ENCODE measurements at places on chromosomes 2 and 18.

- DNase-seq: no peak
Measured at GRCh38 chr2:15412779-15413178, 148.4 kb downstream of the NBAS start.

DNA sequence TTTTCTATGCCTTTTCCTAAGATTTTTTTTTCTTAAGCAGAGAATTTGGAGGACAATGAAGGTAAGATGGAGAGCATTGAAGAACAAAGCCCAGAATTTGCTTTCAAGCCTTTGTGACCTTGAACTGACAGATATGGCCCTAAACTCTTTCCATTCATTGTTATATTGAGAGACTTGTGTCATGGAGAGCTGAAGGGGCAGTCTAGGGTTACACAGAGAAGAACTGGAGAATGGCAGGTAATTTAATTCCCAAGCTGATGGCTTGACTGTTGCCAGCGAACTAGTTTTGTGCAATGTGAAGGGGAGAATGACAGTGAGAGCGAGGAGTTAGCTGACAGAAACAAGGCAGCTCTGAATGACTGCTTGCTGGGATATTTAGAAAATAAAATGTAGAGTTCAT is 1344.2 kb downstream of the LRP1B start:
- no peak for DNase-seq

GRCh38 chr2:159229476-159230144 is 56.9 kb downstream of the WDSUB1 start:
- DNase-seq: no peak

- DNase-seq: no peak
Measured at GRCh38 chr18:48640566-48641270, 101.9 kb downstream of the CTIF start.
